ENCODE measurements at places on chromosomes 6 and 20.

DNA sequence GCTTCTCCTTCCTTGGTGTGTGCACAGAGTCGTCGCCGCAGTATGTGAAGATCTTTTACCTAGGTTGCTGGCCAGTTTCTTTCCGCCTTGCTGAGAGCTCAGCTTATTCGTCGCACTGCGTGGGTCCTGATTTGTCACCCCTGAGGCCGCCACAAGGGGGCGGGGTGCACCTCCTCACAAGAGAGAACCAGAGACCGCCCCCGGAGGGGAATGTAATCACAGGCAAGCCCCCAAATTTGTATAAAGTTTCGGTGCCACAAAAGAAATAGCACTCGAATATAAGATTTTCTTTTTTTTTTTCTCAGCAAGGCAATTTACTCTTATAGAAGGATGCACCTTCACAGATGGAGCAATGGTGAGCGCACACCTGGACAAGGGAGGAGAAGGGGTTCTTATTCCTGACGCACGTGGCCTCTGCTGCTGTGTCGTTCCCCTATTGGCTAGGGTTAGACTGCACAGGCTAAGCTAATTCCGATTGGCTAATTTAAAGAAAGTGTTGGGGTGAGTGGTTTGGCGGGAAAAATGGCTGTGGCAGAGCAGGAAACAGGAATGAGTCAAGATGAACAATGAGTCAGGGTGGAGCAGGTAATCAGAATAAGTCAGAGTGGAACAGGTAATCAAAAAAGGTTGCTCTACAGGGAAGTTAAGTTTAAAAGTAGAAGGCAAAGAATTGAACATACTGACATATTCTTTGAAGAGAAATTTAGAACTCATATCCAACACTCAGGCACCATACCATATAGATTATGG, 19.5 kb downstream of the NCOA3 start:
- no peak for DNase-seq

- DNase-seq = no peak
These were observed 21.7 kb downstream of the SERPINB9 start for GRCh38 chr6:2881423-2881822.

- no peak for DNase-seq
These were observed 5.9 kb upstream of the SULF2 start for GRCh38 chr20:47791084-47791599.

DNA sequence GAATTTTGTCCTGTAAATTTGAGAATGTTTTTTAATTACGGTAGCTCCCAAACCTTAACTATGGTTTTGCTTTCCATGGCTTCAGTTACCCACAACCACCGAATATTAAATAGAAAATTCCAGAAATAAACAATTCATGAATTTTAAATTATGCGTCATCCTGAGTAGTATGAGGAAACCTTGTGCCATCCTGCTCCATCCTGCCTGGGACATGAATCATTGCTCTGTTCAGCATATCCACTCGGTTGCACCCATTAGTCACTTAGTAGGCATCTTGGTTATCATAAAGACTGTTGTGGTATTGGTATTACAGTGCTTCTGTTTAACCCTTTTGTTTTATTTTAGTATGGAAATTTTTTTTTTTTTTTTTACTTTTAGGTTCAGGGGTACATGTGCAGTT, 39.7 kb downstream of the KCNS1 start:
- peak; percentile 99 for DNase-seq

DNA sequence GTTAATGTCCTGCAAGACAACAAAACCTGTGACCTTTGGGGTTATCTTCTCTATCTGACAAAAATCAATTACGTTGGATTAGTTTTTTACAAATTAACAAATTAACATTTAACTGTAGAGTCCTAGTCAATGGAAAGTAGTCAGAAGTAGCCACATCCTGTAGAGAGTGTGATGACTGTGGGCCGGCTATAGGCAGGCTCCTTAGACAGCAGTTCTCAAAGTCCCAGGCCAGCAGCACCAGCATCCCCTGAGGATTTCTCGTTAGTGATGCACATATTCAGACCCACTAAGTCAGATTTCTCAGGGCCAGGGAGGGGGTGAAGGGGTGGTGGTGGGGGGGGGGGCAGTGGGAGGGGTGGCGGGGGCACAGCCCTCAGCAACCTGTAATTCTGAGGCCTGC, 37.2 kb downstream of the ZNF341 start:
- DNase-seq = no peak

DNA sequence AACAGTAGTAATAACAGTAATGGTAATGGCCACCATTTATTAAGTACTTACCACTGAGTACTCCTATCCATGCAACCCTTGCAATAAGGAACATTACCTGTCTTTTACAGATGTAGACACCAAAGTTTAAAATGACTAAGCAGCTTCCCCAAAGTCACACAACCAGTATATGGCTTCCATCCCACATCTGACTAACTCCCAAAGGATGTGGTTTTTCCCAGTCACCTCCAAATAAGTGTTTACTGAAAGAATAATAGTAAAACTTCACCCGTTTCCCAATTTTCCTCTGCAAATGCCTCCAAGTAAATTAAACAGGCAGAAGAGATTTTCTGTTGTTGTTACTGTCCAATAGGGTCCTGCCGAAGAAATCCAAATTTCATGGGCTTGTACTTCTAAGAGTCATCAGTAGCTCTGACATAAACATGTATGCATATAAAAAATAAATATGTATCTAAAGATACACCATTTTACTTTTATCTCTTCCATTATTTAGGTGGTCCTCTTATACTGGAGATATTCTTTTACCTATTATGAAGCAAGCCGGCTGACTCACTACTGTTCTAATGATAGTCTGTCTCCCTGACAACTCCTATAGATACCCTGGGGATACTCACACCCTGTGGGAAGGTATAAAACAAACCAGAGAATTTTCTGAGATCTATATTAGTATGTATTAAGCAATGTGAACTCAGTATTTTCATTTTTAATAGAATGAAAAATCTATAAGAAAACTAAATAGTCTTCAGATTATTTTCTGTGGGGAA, 77.9 kb upstream of the ID4 start:
- DNase-seq = peak; percentile 89

DNA sequence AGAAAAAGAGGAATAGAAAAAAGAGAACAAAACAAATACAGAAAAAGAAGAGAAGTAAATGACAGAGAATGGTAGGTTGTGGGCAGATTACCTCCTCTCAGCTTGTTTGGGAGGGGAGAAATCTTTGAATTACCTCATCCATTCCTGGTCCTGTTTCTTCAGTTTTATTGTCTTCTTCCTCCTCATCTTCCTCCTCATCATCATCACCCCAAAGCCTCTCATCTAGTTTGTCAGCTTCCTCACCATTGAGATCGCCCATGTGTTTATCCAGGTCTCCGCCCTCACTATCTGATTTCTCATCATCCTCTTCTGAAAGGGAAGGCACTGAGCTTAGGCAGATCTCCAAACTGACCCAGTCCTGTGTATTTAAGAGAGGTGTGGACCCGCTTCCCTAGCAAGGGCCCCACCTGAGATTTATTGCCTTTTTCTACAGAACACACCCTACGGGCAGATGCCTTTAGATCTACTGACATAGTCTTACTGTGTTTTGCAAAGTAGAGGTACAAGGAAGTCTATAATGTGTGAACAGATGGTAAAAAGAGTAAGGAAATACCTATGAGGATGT, 24.2 kb upstream of the LYRM2 start:
- DNase-seq = no peak

- DNase-seq = no peak
These were observed 12.5 kb downstream of the NELFCD start for GRCh38 chr20:58993332-58994248.

GRCh38 chr6:140321891-140322290, 947.4 kb upstream of the CITED2 start:
- no peak for DNase-seq
